Muscle of leg (tissue), 16 donors: ENCODE measurements at places on chromosomes 13 and 19.

- DNase-seq: no peak
These were observed 143.8 kb upstream of the ZNF507 start for GRCh38 chr19:32201636-32202051.

GRCh38 chr19:16146112-16146511 is 2.6 kb downstream of the HSH2D start:
- no peak for DNase-seq

DNA sequence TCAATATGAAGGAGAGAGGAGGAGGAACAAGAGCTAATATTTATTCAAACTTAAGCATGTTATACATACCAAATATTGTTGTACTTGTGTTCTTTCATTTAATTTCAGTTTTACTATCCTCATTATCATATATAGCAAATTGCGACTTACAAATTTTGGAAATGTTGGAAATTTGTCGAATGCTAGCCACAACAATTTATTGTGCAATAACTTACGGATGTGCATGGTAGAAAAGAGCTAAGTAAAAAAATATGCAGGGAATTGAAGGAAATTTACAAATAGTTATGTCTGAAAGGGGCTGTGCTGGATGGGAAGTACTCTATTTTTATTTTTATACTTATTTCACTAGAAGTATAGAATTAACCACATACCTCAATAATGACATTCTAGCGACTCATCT is 376.3 kb downstream of the PCDH20 start:
- no peak for DNase-seq

- no peak for DNase-seq
These were observed 4.3 kb downstream of the RUVBL2 start for GRCh38 chr19:48997972-48998371.

- no peak for DNase-seq
These were observed 7.7 kb upstream of the LRG1 start for GRCh38 chr19:4547303-4548237.

DNA sequence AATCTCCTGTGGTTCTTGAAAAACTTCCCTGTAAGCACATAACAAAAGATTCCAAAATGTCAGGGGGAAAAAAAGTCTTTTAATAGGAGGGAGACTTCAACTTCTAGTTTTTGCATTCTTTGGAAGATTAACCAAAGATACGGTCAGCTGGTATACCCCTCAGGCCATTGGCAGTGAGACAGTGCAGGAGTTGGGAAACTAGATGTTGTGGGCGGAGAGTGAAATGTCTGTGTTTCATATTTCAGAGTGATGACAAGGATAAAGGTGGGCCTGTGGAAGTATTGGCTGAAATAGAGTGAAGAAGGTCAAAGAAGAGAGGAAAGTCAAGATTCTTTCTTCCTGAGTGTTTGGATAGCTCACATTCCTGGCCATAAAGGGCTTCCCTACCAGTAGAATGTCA is 40.8 kb downstream of the CYP2B6 start:
- no peak for DNase-seq

DNA sequence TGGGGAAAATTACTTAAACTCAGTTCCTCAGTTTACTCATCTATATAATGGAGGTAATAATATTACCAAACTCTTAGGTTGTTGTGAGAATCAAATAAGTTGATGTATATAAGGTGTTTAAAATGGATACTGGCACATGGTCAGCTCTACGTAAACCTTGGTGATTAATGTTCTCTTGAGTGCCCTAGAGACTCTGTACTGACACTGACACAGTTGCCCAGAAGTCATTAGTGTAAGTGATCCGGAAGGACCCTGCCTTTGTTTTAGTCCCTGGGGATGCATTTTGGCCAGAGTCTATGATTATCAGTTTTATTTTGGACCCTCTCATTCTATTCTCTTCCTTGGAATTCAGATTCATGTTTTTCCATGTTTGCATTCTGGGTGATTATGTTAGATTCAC is 31.9 kb downstream of the CHST8 start:
- no peak for DNase-seq

DNA sequence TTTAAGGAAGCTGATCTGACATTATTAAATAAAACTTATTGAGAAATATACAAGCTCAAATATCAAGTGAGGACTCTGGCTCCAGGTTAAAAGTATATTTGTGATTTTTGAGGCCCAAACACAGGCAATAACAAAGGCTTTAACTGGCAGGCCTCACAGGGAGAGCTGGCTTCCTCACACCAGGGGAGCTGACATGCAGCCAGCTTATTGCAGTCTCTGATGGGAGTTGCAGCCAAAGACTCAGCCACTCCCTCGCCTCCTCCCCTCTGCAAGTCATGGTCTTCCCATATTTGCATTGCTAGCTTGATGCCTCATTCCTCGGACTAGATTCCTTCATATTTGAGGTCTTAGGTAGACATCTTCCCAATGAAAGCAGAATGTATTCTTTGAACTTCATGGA is 647.1 kb upstream of the SLITRK6 start:
- peak; percentile 46 for DNase-seq

DNA sequence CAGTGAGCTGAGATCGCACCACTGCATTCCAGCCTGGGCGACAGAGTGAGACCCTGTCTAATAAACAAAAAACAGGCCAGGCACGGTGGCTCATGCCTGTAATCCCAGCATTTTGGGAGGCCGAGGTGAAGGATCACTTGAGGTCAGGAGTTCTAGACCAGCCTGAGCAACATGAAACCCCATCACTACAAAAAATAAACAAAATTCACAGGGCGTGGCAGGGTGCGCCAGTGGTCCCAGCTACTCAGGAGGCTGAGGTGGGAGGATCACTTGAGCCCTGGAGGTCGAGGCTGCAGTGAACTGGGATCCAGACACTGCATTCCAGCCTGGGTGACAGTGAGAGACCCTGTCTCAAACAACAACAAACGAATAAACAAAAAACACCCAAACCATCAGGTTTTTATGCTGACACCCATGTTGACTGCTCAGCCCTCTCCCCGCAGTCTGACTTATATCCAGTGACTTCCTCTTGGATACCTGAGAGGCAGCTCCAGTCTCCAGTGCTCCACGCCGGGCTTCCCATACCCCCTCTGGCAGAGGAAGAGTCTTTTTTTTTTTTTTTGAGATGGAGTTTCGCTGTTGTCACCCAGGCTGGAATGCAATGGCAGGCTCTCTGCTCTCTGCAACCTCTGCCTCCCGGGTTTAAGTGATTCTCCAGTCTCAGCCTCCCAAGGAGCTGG is 17.7 kb downstream of the WTIP start:
- no peak for DNase-seq

GRCh38 chr19:18278521-18279265 is 2.7 kb downstream of the JUND start:
- peak; percentile 75 for DNase-seq

GRCh38 chr19:33731881-33732280 is 64.8 kb upstream of the KCTD15 start:
- peak; percentile 41 for DNase-seq

DNA sequence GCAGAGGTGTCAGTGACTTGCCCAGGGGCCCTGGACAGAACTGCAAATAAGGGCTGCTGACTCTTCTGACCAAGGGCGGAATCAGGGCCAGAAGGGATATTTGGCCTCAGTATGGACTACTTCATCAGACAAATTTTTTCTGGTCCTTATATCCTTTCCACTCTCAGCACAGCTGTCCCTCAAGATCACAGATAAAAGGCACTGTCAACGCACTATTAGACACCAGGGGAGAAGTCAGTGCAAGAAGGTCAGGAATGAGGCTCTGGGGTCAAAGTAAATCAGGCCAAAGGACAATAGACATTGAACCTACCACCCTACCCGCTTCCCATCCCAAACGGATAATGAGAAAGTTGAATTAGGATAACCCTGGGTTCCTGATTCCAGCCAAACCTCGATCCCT is 657.6 kb downstream of the UQCRFS1 start:
- no peak for DNase-seq

DNA sequence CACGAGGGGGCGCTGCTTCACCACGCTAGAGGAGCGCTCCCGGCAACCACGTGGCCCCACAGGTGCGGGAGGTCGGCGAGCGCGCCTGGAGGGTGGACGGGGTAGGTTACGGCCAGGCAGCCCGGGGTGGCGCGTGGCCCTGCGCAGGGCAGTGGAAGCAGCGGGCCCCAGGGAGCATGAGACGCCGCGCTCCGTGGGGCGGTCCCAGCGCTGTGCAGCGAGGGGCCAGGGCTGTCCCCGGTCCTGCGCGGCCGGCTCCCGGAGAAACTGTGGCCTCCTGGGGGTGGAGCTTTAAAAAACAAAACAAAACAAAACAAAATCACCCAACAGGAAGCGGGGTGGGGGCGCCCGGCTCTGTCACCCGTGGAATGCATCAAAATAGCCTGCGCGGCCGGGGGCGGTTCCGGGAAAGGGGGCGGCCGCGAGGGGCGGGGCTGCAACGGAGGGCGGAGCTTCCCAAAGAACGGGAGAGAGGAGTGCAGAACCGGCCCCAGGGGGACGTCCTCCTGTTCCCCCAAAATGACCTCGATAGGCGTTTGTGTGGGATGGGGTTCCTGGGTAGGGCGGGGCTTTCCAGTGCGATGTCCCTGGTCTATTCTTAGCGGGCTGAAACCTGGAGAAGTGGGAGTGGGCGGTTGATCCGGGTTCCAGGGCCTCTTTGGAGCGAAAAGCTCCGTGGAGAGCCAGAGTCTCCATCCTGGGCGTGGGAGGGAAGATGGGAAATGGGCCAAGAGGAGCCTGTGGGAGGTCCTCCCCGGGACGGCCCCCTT is 27.3 kb downstream of the NUMBL start:
- peak; percentile 96 for DNase-seq

GRCh38 chr19:34178274-34178610 is 5.9 kb downstream of the LSM14A start:
- no peak for DNase-seq

- no peak for DNase-seq
These were observed 1.7 kb downstream of the HIF3A start for GRCh38 chr19:46298479-46299003.

- no peak for DNase-seq
These were observed 161.6 kb downstream of the RNF17 start for GRCh38 chr13:24925318-24926231.

DNA sequence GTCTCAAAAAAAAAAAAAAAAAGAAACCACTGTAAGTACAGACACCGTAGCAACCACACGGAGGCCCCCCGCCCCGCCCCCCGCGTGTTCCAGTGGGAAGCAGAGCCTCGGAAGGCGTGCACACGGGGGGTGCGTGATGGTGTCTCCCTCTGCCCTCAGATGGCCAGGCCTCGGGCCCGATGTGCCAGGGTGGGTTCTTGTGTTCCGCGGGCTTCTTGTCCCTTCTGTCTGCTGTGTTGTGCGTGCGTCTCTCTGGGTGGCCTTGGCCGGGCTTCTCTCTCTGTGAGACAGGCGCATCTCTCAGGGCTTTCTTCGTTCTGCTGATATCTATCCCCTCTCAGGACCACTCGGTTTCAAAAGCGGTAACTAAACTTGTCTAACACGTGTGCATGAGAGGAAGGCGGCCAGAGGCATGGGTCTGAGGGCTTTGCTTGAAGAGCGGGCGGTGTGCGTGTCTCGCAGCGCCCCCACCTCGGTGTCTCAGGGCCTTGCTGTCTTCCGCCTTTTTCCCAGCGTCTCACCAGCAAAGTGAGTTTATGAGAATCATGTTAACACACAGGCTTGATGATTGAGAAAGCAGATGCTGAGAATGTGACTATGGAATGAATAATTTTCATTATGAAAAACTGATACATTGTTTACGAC is 12.6 kb downstream of the ATP11A start:
- DNase-seq: peak; percentile 72

GRCh38 chr13:66577358-66577757 is 652.8 kb downstream of the PCDH9 start:
- no peak for DNase-seq

GRCh38 chr13:55230570-55230908 is 1910.2 kb upstream of the PRR20A start:
- no peak for DNase-seq

DNA sequence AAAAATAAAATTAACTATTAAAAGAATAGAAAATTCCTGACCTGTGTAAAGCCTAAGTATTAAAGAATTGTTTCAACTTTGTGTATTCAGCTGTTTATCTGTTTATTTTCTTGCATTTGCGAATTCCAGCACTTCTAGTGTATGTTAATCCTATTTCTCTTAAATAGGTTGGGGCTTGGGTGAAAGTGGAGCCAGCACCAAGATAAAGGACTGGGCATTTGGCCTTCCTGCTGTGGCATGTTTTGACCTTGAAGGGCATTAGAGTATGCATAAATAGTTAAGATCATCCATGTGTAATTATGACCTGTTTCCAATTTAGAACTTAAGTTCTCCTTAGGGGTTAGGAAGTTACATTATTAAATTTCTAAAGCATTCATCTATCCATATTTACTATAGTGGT is 151.3 kb downstream of the NBEA start:
- no peak for DNase-seq

DNA sequence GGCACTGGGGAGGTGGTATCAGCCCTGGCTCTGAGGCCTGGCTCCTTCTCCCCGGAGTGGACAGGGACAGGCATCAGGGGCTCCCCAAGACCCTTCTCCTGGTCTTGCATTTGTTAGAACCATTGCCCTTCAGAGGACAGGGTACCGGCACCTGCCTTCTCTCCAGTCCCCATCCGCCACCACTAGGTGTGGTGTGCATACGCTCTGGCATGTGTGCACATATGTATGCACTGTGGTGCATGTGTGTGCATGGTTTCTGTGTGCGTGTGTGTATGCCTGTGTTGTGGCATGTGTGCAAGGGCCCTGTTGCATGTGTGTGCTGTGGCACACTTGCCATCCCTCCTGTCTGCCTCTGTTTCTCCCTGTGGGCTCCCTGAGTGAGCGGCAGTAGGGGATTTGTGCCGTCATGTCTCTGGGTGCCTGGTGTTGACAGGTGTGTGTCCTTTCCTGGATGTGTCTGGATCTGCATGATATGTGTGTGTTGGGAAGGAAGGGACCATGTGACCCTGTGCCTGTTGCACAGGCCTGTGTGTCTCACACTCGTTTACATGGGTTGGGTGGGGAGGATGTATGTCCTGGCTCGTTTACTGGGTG is 9.3 kb downstream of the KCTD15 start:
- no peak for DNase-seq

- peak; percentile 12 for DNase-seq
These were observed 44.0 kb downstream of the PCDH17 start for GRCh38 chr13:57675526-57675925.

- DNase-seq: no peak
These were observed 19.6 kb downstream of the EVI5L start for GRCh38 chr19:7849631-7849999.

- no peak for DNase-seq
These were observed 24.8 kb downstream of the MAP4K1 start for GRCh38 chr19:38592940-38593339.

DNA sequence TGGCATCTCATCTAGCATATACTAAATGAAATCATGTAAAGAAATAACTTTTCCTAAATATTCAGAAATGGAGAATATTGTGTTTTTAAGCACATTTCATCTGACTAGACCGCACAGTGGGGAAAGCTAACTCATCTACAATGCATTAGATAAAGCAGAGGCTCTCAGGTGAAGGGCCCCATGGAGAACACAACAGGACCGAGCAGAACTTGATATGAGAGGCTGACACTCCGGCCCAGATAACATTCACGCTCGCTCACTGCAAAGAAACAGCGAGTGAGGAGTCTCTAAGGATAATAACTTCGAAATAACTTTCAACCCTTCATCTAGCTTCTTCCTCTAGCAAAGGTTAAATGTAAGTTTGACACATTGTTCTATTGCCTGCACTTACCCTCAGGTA is 130.6 kb downstream of the PCDH9 start:
- no peak for DNase-seq

- no peak for DNase-seq
These were observed 2750.2 kb upstream of the PCDH20 start for GRCh38 chr13:64165826-64166225.

GRCh38 chr13:39036212-39036611 is 1.7 kb downstream of the PROSER1 start:
- DNase-seq: peak; percentile 13

GRCh38 chr13:69545551-69545950 is 562.1 kb upstream of the ATXN8OS start:
- DNase-seq: peak; percentile 14

- DNase-seq: peak; percentile 48
These were observed 21.7 kb downstream of the LILRB4 start for GRCh38 chr19:54684527-54684926.
